ENCODE measurements at places on chromosomes 5 and 9.

- H3K27ac ChIP-seq, result no peak overlapping the region
- no peaks in the 10 kb centered on the region for H3K4me1 ChIP-seq
- no peak overlapping the region for H3K4me3 ChIP-seq
- H3K36me3 ChIP-seq, result no peaks in the 10 kb centered on the region
- no peak for DNase-seq
Observed at GRCh38 chr5:77379558-77380061, 112.5 kb downstream of the WDR41 start.

GRCh38 chr5:165231821-165232508, 1726.5 kb downstream of the MAT2B start:
- no peak overlapping the region for H3K27ac ChIP-seq
- no peaks in the 10 kb centered on the region for H3K4me1 ChIP-seq
- H3K27me3 ChIP-seq, result no peaks in the 10 kb centered on the region
- H3K36me3 ChIP-seq, result no peaks in the 10 kb centered on the region
- no peak for DNase-seq

DNA sequence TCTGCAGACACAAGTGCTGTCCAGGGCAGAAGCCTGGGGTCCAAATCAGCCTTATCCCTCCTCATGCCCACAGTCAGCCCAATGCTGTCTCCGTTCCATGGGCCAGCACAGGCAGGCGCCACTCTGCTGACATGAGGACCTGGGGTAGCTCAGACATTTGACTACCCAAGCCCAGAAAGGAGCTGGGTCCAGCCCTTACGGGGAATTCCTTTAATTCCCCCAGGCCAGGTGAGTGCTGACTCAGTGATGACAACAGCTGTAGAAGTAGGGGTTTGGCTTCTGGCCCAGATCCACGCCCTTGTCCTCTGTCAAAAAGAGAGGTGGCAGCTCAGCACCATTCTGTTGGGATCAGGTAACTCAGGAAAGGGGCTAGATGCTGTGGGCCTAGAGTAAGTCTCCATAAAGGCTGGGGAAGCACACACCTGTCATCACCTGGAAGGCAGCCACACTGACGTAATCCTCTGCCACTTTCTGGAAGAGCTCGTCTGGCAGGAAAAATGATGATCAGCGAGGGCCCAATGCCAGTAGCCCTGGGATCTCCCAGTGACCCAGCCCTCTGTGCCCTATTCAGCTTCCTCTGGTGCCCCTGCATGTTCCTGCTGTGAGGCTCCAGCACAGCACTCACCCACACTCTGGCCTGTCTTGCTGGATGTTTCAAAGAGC, 1.9 kb downstream of the RAB24 start:
- H3K27me3 ChIP-seq, result no peaks in the 10 kb centered on the region
- H3K4me3 ChIP-seq, result peak overlapping the region; percentile 77
- peaks cover 93% of the 10 kb centered on the region for H3K4me1 ChIP-seq
- peaks cover 24% of the 10 kb centered on the region for H3K36me3 ChIP-seq
- peak; percentile 73 for DNase-seq
- peak overlapping the region; percentile 88 for H3K27ac ChIP-seq

GRCh38 chr5:17406423-17406838, 91.6 kb upstream of the TAF11L2 start:
- no peak overlapping the region for H3K4me3 ChIP-seq
- no peak for DNase-seq
- no peaks in the 10 kb centered on the region for H3K27me3 ChIP-seq
- H3K36me3 ChIP-seq, result no peaks in the 10 kb centered on the region
- H3K27ac ChIP-seq, result no peak overlapping the region
- H3K4me1 ChIP-seq, result peaks cover 2% of the 10 kb centered on the region

DNA sequence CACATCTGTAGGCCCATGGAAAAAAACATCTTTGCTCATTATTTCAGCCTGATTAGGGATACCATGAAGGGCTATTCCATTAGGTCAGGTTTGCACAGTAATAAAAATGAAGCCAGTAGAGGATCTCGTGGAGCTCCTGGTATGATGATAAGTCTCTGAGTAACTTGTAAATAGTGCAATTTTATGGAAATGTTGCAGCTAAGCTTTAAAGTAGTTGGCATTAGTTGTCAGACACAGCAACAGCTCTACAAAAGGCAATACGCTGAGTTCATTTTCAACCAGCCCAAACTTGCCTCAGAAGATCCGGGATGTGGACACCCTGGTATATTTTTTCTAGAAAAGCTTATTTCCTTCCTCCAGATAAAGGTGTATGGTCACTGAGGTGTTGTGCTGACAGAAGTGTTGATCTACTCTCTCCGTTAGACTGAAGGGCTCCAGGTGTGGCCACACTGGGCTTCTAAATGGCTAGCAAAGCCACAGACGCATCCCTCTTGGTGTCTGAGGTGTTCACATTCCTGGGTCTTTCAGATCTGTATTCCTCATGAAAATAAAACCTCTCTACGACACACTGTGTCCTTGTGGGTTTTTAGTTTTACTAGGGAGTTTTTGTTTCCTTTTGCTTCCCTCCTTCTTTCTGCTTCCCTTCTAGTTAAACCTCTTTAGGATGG, 141.6 kb downstream of the GHR start:
- no peak overlapping the region for H3K4me3 ChIP-seq
- H3K36me3 ChIP-seq, result no peaks in the 10 kb centered on the region
- H3K27me3 ChIP-seq, result no peaks in the 10 kb centered on the region
- H3K4me1 ChIP-seq, result no peaks in the 10 kb centered on the region
- peak overlapping the region; percentile 27 for H3K27ac ChIP-seq
- DNase-seq, result no peak
